Glutamatergic neuron (in vitro differentiated cells): ENCODE measurements at places on chromosomes 2 and 18. TPM values are rescaled to one million over a fixed set of nuclear protein-coding genes. Genes with fewer than 3 reads are reported as not detected.

DNA sequence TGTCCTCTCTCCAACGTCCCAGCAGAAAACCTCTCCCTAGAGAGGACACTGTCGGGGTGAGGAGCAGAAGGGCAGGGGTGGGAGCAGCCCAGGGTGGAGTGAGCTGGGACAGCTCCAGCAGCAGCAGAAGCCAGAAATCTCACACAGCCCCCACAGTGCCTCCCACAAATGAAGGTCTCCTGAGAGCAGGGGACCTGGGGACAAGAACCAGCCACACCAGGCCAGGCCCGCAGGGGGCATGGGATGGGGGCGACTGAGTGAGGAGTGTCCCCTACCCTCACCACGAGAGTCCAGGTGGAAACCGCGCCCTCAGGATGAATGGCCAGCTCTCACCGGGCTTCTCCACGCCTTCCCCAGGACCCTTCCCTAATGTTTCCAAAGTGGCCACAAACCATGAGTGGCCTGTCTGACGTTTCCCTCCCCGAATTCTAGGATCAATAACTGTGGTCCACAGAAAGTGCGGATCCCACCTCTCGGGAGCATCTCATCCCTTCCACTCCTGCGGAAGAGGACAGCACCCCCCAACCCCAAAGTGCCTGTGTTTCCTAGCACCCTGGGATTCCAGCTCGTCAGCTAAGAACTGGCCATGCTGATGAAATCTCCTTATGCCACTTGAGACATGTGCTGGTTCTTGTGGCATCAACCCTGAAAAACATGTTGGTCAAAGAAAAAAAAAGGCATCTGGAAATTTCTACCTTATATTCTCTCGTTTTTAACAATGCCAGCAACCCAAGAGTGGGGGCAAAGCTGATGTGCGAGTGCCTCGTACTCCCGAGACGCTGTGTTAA, 121.1 kb downstream of the HDAC4 start:
- H3K27ac ChIP-seq = no peak overlapping the region
- H3K4me1 ChIP-seq = peaks cover 43% of the 10 kb centered on the region
- peak; percentile 23 for DNase-seq
- no peaks in the 10 kb centered on the region for H3K36me3 ChIP-seq
- peaks cover 12% of the 10 kb centered on the region for H3K27me3 ChIP-seq
- H3K4me3 ChIP-seq = peak overlapping the region; percentile 80

DNA sequence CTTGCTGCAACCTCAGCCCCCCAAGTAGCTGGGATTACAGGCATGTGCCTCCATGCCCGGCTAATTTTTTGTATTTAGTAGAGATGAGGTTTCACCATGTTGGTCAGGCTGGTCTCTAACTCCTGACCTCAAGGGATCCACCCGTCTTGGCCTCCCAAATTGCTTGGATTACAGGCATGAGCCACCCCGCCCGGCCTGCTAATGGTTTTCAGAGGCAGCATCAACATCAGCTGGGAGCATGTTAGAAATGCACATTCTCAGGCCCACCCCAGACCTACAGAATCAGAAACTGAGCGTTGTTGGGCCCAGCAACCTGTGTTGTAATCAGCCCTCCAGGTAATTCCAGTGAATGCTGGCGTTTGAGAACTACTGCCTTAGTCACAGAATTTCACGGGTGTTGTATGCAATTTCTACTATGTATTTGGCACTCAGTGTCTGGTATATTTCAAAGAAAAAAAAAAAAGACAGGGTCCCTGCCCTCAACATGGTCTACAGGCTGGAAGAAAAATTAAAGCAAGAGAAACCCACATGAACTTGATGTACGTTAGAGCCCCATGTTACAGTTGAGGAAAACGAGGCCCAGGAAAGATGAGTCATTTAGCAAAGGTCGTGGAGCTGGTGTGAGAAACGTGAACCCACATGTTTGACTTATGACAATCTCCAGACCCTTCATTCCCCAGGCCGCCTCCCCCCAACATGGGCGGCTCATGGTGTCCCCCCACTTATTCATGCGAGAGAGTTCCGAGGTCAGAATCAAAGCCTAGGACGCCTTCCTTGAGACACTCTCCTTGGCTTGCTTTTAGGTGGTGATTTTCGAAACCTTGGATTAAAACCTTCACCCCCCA, 35.3 kb downstream of the SH3BP4 start:
- no peak overlapping the region for H3K4me3 ChIP-seq
- peaks cover 5% of the 10 kb centered on the region for H3K27me3 ChIP-seq
- no peak for DNase-seq
- peaks cover 6% of the 10 kb centered on the region for H3K36me3 ChIP-seq

- no peak overlapping the region for H3K4me3 ChIP-seq
- H3K27ac ChIP-seq = no peak overlapping the region
- H3K4me1 ChIP-seq = peaks cover 15% of the 10 kb centered on the region
- H3K27me3 ChIP-seq = no peaks in the 10 kb centered on the region
Observed at GRCh38 chr2:230721712-230722111, 9.1 kb downstream of the CAB39 start.

DNA sequence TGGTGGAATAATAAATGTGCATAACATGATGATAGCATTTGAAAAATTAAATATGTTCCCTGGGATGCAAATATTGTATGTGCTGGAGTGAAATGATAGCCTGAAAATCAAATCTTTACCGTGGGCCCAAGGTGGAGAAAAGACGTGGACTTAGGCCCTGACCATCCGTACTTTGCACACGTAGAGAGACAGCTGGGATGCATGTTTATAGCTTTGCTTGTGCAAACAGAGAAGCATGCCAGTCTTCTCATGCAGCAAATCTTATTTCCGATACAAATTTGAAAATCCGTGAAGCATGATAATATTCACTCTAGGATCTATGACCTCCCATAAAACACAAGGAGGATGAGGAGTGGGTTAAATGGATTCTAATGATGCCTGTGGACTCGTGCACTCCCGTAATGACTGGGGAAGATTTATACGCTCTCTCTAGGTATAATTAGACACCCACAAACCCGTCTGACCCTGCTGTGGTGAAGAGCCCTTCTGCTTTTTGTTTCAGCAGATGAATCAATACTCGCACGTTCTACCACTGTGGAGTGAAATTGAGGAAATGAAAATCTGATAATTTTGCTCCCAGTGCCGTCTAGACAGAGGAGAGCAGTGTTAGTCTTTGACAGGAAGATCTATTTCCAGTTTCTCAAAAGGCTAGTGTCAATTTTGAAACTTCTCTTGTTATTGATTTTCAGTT, 810.3 kb upstream of the SALL3 start:
- no peak overlapping the region for H3K27ac ChIP-seq
- peaks cover 3% of the 10 kb centered on the region for H3K27me3 ChIP-seq
- H3K36me3 ChIP-seq = no peaks in the 10 kb centered on the region
- DNase-seq = no peak
- peaks cover 15% of the 10 kb centered on the region for H3K4me1 ChIP-seq

- H3K27me3 ChIP-seq = peaks cover 5% of the 10 kb centered on the region
- no peak overlapping the region for H3K4me3 ChIP-seq
- DNase-seq = no peak
Observed at GRCh38 chr2:26649992-26650712, 9.0 kb upstream of the CIB4 start.

- H3K27ac ChIP-seq = no peak overlapping the region
- no peak overlapping the region for H3K4me3 ChIP-seq
- no peaks in the 10 kb centered on the region for H3K36me3 ChIP-seq
- H3K4me1 ChIP-seq = no peaks in the 10 kb centered on the region
- DNase-seq = no peak
- no peaks in the 10 kb centered on the region for H3K27me3 ChIP-seq
Observed at GRCh38 chr18:60062396-60062795, 162.6 kb downstream of the PMAIP1 start.

DNA sequence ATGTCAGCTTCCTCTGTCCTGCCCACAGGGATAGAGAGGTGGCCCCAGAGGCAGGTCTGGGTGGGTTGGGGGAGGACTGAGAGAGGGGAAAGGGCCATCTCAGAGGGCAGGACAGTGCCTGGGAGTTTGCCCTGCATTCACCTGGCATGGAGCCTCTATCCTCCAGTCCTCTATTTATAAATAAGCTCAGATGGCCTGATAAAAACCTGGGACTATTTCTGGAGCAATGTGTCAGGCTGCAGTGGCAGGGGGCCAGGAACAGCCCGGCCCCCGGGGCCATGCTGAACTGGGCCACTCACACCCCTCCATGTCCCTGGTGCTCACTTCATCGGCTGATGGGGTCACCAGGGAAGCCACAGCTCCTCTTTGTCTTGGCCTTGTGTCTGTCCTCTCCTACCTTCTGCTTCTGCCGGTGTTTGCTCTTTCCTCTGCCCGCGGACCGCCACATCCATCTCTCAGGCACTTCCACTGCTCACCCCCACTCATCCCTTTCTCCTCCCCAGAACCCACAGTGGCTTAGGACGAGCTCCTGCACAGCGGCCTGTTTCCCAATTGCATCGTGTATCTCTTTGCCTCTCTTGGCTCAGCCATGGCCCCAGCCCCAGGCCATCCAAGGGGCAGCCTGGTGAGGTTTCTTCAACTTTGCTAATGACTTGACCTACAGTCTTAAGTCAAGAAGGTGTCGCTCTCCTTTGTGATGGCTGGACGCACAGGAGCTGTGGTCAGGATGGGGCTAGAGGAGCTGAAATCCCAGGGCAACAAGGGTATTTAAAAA, 38.8 kb downstream of the SCTR start:
- DNase-seq = no peak
- no peaks in the 10 kb centered on the region for H3K36me3 ChIP-seq
- H3K4me1 ChIP-seq = peaks cover 10% of the 10 kb centered on the region
- H3K27me3 ChIP-seq = peaks cover 7% of the 10 kb centered on the region
- H3K27ac ChIP-seq = no peak overlapping the region
- H3K4me3 ChIP-seq = no peak overlapping the region

DNA sequence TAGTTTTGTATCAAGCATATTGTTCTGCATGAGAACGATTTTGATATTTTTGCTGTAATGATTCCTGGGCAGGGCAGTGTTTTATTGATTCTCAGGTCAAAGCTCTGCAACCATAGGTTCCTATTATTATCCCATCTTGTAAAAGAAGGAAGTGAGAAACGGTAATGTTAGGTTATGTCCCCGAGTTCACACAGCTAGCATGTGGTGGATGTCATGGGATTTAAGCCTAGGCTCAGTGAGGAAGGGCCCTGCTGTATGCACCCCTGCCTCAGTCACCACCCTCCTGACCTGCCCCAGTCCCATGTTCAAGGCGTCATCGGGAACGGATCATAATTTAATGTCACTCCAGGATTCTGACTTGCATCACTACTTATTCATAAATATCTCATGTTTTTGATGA, 10.7 kb downstream of the ACP1 start:
- no peaks in the 10 kb centered on the region for H3K36me3 ChIP-seq

DNA sequence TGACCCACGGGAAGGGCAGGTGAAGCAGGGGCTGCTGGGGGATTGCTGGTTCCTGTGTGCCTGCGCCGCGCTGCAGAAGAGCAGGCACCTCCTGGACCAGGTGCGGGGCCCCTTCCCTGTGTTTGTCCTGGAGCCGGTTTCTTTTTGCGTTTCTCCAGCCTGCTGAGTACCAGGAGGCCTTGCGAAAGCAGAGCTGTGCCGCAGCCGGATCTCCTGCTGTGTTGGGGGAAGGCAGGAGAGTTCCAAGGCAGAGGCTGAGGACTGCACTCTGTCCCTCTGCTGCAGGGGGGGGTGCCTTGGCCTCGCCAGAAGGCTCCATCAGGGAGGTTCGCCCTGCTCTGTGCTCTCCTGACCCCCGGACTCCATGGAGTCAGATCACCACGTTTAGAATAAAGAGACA, 2.8 kb downstream of the CAPN10 start:
- H3K27me3 ChIP-seq = peaks cover 13% of the 10 kb centered on the region
- H3K4me3 ChIP-seq = no peak overlapping the region

- no peak overlapping the region for H3K27ac ChIP-seq
- no peak for DNase-seq
- H3K27me3 ChIP-seq = peaks cover 4% of the 10 kb centered on the region
Observed at GRCh38 chr2:24220554-24221291, 45.9 kb downstream of the FAM228A start.

- H3K27me3 ChIP-seq = no peaks in the 10 kb centered on the region
- H3K36me3 ChIP-seq = no peaks in the 10 kb centered on the region
- H3K27ac ChIP-seq = no peak overlapping the region
Observed at GRCh38 chr2:123717636-123718334, 307.3 kb upstream of the CNTNAP5 start.

GRCh38 chr18:28846958-28847357, 670.0 kb upstream of the CDH2 start:
- peaks cover 20% of the 10 kb centered on the region for H3K4me1 ChIP-seq
- H3K4me3 ChIP-seq = peak overlapping the region; percentile 34
- peak; percentile 57 for DNase-seq

- H3K4me1 ChIP-seq = peaks cover 6% of the 10 kb centered on the region
- no peak for DNase-seq
- H3K36me3 ChIP-seq = no peaks in the 10 kb centered on the region
- no peak overlapping the region for H3K27ac ChIP-seq
- peaks cover 47% of the 10 kb centered on the region for H3K27me3 ChIP-seq
Observed at GRCh38 chr2:218985325-218986091, 524 bp upstream of the FEV start.

GRCh38 chr18:53800171-53800570, 424.3 kb downstream of the MBD2 start:
- no peak for DNase-seq
- no peaks in the 10 kb centered on the region for H3K4me1 ChIP-seq
- no peak overlapping the region for H3K27ac ChIP-seq
- H3K4me3 ChIP-seq = no peak overlapping the region

DNA sequence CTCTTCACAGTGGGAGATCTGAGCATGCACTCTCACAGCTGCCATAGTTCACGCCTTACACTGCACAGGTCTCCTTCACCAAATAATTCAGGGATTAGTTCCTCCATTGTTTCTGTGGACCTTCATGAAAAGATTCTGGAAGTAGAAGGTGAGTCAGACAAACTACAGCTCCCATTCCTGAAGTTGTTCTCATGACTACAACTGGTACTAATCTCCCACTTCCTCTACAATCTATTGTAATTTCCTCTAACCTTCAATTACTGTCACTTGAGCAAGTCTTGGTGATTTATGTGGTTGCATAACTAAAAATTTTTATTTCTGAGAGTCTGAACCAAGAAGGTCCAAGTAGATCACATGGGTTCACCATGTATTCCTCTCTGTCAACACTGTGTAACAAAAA, 128.7 kb downstream of the XIRP2 start:
- H3K27me3 ChIP-seq = no peaks in the 10 kb centered on the region
- no peak overlapping the region for H3K4me3 ChIP-seq
- H3K36me3 ChIP-seq = no peaks in the 10 kb centered on the region
- DNase-seq = no peak
- H3K4me1 ChIP-seq = no peaks in the 10 kb centered on the region

- DNase-seq = no peak
- no peak overlapping the region for H3K4me3 ChIP-seq
Observed at GRCh38 chr2:223494942-223495341, 107.2 kb downstream of the SCG2 start.

- H3K4me3 ChIP-seq = no peak overlapping the region
- no peaks in the 10 kb centered on the region for H3K36me3 ChIP-seq
- no peak overlapping the region for H3K27ac ChIP-seq
- DNase-seq = no peak
- peaks cover 3% of the 10 kb centered on the region for H3K27me3 ChIP-seq
- peaks cover 7% of the 10 kb centered on the region for H3K4me1 ChIP-seq
Observed at GRCh38 chr2:182416191-182416590, 10.6 kb downstream of the PDE1A start.

The DYNAP gene
- total RNA-seq = not detected

The RUFY4 gene
- total RNA-seq = not detected

The AFF3 gene
- total RNA-seq = 125 TPM

The SLC5A7 gene
- 0.27 TPM for total RNA-seq

The SNORC gene
- total RNA-seq = 2.4 TPM

The ORC2 gene
- total RNA-seq = 28.2 TPM

The CCL20 gene
- not detected for total RNA-seq
